T-helper 2 cell treated with Interferon-gamma antibody and Interleukin-4, amounts not matched to agents 5 μg/mL and 100 μg/mL, for 36 hours (primary cell): ENCODE measurements at places on chromosomes 1 and 21.

GRCh38 chr1:94899756-94900155, 27.2 kb downstream of the CNN3 start:
- DNase-seq, result no peak

GRCh38 chr1:51624855-51625254, 8.0 kb downstream of the OSBPL9 start:
- DNase-seq, result no peak

- no peak for DNase-seq
These were observed at the start of gene WLS for GRCh38 chr1:68232289-68233148. Gene WLS, minus strand, starts transcription at chr1:68232523. Its CDS starts 224 bp downstream, at chr1:68232299.

- peak; percentile 37 for DNase-seq
These were observed 84.8 kb downstream of the KCND3 start for GRCh38 chr1:111904478-111905218.

- DNase-seq, result peak; percentile 54
These were observed 20.0 kb downstream of the MEF2D start for GRCh38 chr1:156480411-156481192.

DNA sequence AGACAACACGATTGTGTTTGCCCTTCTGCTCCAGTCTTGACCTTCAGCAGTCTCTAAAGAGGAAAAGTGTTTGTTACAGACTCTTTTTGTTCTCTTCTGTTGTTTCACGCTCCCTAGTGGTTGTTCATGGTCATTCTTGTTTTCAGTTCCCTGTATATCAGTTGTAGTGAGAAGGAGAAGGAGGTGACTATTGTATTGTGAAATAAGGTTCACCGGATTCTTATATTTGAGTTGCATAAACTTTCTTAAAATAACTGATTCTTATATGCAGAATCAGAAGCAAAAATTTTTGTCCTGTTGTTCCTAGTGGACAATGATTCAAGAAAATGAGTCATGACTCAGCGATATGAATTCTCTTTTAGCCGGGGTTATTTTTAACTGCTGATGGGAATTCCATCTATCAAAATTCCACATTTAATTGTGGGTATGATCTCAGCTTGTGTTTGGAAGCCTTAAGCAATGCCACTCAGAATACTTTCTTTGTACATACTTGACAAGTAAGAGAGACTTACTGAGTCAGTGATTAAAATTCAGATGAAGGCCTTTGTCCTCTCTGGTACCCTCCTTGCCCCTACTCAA, 152.2 kb downstream of the CLEC20A start:
- no peak for DNase-seq
